C1 segment of cervical spinal cord (tissue), 14 donors: ENCODE measurements at places on chromosomes 7 and 10.

GRCh38 chr7:157825325-157825724 is 488.5 kb downstream of the DNAJB6 start:
- DNase-seq = no peak

- no peak for DNase-seq
Observed at GRCh38 chr10:43038783-43039623, 37.9 kb upstream of the RET start.

GRCh38 chr10:110006358-110007160 is 1.2 kb upstream of the ADD3 start:
- peak; percentile 89 for DNase-seq

DNA sequence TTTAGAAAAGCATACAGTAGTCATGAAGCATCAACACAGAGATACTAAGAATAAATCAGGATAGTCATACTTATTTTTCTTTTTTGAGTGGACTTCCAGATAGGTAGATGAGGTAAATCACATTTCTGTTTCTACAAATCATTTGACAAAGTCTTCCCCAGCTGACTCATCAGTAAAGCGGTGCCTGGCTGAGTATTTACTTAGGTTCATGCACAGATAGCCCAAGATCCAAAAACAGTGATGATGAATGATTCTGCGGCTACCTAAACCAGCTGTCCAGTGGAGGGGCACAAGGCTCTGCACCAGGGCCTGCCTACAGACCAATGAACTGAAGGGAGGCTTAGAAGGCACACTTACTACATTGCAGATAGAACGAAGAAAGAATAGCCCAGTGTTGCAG is 113.1 kb downstream of the PARP12 start:
- no peak for DNase-seq

DNA sequence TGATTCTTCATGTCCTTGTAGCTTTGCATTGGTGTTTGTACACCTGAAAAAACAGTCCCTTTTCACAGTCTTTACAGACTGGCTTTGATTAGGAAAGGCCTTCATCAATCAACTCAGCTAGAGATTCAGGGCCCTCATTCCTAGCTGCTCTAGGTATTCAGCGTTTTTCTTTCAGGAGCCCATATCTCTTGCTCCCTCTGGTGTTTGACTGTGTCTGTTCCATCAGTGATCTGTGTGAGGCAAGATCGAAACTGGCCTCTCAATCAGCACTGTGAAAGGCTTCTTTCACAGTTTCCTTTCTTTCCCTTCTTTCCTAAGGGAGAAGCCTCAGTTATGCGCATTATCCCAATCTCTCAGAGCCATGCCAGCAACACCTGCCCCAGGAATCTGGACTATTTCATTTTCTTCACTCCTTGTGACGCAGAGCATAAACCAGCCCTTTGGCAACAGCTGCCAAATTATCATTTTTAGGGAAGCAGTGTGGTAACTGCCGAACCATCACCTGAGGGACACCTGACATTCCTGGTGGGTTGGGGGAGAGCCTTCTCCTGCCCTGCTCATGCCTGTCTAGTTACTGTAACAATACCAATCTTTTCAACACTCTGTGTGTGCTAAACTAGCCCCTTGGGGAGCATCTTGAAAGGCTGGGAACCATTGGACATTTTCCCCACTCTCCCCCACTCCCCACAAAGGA is 75.7 kb upstream of the CCDC71L start:
- no peak for DNase-seq

- no peak for DNase-seq
Observed at GRCh38 chr7:37363536-37364491, 84.8 kb downstream of the ELMO1 start.

DNA sequence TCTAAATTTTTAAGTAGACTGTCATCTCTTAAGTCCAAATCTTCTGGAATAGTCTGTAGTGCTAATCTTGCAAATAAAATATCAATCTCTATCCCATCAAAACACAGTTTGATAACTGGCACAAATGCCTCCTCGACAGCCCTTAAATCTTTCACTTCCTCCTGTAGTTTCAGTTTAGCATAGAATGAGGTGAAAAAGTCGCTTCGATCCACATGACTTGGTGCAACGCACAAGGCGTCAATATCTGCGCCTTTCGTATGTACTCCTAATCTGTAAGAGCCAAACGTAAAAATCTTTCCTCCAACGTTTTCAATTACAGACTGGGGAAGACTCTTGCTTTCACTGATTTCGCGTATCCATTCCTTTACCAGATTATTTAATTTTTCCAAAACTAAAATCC is 603 bp downstream of the PAPOLB start:
- no peak for DNase-seq

DNA sequence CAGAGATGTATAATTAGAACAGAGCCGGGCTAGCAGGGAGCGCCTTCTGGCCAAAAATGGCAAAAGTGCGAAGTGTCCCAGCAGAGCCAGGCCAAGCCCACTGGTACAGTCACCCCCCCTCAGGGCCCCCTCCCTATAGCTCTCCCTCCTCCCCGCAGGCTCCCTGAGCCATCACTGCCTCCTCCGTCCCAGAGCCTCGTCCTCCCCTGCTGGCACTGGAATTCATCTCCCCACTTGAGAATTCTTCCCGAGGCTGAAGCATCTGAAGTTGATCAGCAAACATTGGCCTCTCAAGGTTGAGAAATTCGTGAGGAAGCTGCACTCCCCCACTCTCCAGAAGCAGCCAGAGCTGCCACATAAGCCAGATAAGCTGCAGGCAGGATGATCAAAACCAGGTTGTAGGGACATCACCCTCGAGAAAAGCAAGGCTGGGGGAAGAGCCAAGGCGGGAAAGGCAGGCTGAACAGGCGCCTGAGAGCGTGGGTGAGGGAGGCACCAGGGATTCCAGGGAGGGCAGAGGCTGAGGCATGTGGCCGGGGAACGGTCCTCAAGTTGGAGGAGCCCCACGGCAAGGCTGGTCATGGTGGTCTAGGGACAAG is 23.4 kb downstream of the CAMK2G start:
- DNase-seq = no peak

DNA sequence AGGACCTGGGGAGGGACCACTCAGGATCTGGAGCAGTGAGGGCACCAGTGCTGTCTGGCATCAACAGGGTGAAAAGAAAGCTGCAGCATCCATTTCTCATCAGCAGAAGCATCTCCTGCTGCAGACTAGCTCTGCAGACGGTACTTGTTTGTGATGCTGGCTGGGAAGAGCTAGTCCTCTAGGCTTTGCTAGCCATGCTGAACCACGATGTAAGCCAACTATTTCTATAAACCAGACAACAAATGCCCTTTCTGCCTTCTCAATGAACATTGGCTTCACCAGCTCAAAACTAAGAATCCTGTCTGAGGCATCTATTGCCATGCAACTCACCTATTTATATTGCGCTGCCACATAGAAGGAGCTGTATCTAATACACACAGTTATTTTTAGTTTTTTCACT is 65.6 kb downstream of the CTTNBP2 start:
- DNase-seq = no peak

DNA sequence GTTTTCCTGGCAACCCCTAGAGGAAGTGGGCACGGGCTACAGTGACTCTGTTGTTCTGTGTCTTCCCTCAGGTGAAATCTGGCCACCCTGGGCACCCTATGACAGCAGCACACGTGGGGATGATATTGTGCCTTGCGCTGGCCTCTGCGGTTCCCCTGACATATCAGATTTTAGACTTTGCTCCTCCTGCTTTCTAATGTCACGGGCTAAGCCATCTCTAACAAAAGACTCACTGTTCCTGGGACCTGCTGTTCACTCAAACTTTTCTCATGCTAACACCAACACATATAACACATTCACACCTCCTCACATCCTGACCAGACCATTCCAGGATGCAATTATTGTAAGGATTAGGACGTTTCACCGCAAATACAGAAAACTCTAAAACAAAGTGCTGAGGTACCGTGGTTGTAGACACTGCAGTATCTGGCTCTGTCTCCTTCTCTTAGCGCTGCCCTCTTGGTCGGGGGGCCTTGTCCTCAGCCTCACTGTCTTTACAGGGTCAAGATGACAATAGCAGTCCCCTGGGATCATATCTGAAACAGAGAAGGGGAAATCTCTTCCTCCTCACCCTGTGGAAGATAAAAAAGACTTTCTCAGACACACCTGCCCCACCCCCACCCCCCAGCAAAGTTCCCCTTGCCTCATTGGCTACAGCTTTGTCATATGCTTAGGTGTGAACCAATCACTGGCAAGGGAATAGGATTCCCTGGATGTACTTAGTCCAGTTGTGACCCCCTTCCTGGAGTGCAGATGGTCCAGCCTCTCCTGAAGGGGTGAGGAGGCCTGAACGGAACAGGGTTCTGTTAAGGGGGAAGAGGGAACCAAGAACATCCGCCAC is 14.1 kb downstream of the CHN2 start:
- no peak for DNase-seq

GRCh38 chr7:15314922-15315321 is 246.9 kb downstream of the AGMO start:
- no peak for DNase-seq

DNA sequence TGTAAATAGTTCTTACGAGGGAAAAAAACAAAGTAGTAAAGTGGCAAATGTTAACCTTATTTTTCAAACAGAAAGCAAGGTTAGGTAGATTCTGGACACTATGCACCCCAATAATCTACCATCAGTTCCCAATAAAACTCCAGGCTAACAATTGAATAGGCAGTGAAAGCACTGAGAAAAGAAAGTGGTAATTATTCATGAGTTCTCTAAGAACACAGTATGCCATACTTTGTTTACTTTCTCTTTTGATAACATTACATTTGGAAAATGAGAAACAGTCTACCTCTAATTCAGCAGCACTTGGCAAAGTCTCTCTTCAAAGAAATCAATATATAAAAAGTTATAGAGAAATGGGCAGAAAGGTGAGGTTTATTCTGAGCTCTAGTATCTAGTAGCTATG is 18.4 kb downstream of the TM9SF3 start:
- no peak for DNase-seq

DNA sequence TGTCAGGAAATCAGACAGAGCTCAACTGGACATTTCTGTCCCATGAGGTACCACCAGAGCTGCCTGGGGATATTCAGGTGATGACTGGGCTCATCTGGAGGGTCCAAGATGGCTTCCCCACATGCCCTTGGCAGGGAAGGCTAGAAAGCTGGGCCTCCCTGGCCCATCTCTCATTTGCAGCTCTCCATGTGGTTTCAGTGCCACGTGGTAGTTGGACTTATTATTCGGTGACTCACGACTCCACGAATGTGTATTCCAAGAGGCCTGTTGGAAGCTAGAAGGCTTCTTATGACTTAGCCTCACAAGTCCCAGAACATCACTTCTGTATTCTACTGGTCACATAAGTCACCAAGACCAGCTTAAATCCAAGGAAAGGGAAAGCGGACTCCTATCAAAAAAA is 22.8 kb downstream of the NSMCE4A start:
- DNase-seq = no peak

DNA sequence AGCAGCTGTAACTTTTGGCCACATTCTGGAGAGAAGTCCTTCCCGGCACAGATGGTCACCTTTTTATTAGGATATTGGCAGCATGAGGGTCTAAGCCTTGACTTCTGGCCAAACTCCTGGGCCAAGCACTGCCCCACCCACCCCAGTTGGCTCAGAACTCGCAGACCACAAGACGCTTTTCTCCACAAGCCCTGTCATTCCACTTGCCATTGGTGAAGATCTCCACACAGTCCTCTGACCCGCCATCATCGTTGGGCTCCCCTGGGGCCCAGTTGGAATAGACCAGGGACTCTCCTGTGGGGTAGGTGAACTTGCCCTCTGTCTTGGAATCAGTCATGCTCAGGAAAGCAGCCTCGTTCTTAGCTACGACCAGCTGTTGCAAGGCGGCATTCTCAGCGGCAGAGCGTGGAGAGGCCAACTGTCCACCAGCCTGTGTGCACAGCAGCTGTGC is 11.2 kb downstream of the SFTPD start:
- no peak for DNase-seq

DNA sequence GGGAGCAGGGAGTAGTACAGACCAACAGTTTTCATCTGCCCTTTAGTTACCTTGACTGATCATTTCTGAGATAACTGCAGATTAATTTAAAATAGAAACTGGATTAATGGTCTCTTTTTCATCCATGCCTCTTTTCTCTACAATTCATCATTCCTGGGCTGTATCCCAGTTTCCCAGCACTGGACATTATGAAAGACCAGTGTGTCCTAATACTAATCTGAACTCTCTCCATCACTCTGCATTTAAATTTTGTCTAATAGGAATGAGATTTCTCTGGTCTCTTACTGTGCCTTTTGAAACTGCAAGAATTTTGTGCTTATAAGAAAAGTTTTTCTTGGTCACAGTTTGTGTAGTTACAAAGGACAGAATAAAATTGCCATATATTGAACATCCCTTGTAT is 12.7 kb downstream of the PLEKHA8 start:
- DNase-seq = no peak

- DNase-seq = no peak
Observed at GRCh38 chr7:40843338-40843985, 708.7 kb downstream of the SUGCT start.

DNA sequence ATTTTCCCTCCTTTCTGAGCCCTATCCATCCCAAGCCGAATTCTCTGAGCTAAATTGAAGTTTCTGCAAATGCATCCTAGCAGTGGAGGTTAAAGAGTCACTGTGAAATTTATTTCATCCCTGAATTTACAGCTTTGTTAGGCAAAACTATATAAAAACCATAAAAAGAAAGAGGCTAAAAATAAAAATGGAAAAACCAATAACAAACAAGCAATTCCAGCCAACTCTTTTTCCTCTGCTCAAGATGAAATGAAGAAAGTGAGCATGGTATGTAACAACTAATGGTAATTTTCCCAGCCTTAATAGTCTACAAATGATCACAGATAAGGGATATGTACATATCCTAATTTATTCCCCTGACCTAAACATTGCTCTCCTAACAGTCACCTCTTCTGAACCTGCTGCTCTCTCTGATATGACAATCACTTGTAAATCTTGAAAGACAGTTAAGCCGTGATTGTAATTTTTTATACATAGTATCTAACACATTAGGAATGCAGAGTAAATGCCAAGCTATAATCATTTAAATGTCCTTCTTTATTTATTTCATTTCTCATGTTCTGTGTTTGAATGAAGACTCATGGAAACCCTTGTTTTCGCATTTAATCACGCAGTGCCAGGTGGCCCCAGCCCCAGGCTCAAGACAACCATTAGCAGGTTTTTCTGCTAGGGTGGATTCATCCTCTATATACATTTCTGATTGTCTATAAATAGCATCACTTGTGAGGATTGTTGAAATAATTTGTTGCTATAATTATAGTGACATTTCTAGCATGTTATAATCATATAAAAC is 48.6 kb upstream of the NRP1 start:
- no peak for DNase-seq

DNA sequence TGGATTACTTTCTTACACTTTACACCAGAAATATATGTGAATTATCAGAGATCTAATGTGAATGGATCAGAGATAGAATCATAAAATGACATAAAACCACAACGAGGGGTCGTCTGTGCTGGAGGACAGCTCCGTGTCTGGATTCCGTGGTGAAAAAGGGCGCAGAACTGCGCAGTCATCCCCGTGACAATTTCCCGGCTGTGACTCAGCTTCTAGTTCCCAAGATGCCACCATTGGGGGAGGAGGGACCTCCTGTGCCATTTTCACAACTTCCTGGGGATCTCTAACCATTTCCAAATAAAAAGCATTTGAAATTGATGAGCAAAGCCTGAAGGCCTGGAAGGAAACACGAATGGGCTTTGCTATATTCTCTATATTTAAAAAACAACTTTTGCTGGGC is 72.1 kb downstream of the PDGFA start:
- DNase-seq = no peak
